HEK293T (cell line): ENCODE measurements at places on chromosomes 7 and 10.

- no peak for DNase-seq
These were observed 63.1 kb downstream of the DOCK4 start for GRCh38 chr7:112143136-112143535.

DNA sequence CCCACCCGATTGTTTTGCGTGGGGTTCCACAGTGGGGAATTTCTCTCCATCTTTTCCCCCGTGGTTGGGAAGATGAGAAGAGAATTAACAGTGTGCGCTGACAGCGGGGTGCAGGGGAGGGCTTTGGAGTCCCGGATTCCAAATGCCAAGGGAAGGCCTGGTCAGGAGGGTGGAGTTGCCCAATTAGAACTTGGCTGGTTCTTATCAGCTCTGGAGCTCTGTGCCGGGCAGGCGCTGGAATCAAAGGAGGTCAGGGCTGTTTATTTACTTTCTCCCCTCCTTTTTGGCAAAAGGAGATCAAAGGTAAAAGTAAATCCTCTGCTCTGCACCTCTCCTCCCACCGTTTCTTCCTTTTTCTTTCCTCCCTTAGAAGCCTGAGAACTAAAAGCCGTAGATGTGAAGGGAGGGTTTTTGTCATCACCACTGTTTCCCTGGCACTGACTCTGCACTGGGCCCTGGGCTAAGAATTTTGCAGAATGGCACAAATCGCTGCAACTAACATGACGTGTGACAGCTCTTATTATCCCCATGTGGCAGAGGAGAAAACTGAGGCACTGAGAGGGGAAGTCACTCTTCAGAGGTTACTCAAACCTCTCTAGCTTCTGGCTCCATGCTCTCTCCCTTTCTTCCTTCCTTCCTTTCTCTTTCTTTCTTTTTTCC is 95.2 kb upstream of the ZNF716 start:
- no peak for DNase-seq

- peak; percentile 32 for DNase-seq
These were observed 293.6 kb upstream of the ZMIZ1 start for GRCh38 chr10:78774999-78775711.

- no peak for DNase-seq
These were observed 157.6 kb upstream of the PCBD1 start for GRCh38 chr10:71045936-71046335.

DNA sequence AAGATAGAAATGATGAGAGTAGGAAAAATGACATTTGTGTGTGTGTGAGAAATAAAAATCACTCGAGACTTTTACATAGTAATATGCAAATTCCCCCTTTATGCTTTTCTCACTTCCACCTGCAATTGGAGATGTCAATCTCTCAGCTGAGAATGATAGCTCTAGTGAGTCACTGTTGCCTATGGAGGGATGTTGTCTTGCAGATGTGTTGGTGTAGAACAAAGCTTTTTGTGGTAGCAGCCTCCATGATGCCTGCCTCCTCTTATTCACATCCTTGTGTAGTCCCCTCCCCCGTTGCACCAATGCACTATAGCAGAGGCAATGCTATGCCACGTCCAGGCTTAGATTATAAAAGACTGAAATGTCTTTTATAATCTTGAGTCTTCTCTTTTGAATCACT is 33.8 kb downstream of the SPAG6 start:
- DNase-seq: no peak

DNA sequence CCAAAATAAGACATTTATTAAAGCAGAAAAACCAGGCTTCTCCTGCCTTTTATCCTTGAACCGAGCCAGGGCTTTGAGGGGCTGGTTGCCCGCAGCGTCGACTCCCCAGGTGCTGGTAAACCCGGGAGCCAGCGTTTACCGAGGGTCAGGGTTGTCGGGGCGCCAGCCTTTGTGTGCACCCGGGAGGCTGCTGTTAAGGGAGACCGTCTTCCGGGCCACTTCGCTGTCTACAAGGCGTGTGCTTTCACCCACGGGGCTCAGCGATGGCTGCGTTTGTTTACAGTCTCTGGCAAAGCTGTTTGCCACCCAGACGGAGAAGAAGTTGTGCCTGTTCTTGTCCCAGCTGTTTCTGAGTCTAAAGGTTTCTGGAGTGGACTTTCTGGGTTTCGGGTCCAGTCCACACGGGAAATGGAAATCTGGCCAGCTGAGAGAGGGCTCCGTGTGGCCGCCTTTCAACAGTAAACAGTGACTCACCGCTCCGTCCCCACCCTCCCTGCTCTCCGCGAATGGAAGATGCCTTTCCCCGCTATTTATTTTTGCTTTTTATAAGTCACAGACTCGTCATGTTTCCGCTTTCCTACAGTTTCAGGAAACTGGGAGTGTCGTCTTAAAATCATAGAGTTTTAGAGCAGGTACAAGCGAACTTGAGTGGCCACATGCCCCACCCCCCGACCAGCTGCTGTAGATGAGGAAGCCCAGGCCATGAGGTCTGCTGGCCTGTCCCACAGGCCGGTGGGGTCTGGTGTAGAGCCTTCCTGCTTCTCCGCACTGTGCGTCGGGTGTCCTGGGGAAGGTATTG is 2.2 kb downstream of the MAFK start:
- DNase-seq: no peak

DNA sequence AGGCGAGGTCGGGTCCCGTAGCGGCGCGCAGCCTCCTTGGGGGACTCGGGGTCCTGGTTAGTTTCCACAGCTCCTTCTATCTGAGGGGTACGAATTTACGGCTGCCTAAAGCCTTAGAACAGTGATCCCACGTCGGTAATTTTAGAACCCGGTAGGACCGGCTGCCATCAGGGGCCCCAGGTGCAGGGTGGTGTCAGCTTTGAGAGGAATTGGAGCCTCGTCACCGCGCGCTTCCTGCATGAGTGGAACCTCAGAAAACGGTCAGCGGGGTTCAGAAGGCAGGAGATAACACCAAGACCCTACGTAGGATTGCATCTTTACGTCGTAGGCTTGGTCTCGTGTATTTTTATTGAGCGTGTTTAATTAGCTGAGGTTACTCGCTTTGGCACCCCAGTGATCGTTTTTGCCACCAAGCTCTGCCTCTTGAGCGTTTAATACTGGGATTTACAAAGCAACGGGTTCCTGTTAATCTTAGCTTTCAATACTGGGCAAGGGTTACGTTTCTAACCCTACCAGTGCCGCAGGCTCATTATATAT is 443 bp downstream of the RNF32 start:
- DNase-seq: no peak

GRCh38 chr7:34497153-34497777 is 160.8 kb upstream of the NPSR1 start:
- DNase-seq: peak; percentile 34

- no peak for DNase-seq
These were observed 94.3 kb downstream of the DLG5 start for GRCh38 chr10:77832238-77832637.

GRCh38 chr10:122233857-122234348 is 37.2 kb upstream of the BTBD16 start:
- DNase-seq: no peak

GRCh38 chr10:101901340-101901739 is 57.7 kb upstream of the KCNIP2 start:
- DNase-seq: no peak
